ENCODE measurements at places on chromosomes 2 and 18.

DNA sequence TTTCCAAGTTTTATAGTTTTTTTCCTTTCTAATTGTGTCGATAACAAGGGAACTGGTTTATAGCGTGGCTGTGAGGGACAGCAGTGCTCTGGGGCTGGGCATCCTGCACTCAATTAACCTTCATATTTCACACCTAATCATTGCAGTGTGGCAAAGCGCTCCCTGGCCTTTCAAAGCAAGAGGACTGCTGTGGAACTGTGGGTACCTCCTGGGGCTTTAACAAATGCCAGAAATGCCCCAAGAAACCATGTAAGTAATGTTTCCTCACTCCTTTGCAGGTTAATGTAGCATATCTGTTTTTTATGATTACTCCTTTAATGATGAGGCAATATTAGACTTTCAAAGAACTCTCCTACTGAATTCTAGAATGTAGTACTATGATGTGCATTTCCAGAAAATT is 259.0 kb upstream of the RASGRP3 start:
- no peak for DNase-seq

DNA sequence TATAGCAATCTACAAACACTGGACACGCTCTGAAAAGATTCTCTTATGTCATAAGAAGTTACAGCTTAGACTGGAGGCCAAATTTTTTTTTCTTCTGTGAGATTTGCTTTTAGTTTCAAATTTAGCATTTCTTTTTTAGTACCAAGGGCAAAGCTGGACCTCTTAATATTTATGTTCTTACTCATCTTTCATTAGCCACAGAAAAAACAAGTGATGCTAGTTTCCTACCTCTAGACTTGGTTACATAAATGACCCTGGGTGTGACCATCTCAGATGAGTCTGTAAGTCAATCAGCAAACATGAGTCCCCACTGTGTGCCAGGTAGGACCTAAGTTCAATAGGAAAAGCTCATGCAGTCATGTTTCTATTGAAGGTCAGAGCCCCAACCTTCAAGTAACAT is 94.4 kb downstream of the MEP1B start:
- DNase-seq = no peak

GRCh38 chr2:195451160-195451559 is 205.9 kb upstream of the SLC39A10 start:
- DNase-seq = no peak

DNA sequence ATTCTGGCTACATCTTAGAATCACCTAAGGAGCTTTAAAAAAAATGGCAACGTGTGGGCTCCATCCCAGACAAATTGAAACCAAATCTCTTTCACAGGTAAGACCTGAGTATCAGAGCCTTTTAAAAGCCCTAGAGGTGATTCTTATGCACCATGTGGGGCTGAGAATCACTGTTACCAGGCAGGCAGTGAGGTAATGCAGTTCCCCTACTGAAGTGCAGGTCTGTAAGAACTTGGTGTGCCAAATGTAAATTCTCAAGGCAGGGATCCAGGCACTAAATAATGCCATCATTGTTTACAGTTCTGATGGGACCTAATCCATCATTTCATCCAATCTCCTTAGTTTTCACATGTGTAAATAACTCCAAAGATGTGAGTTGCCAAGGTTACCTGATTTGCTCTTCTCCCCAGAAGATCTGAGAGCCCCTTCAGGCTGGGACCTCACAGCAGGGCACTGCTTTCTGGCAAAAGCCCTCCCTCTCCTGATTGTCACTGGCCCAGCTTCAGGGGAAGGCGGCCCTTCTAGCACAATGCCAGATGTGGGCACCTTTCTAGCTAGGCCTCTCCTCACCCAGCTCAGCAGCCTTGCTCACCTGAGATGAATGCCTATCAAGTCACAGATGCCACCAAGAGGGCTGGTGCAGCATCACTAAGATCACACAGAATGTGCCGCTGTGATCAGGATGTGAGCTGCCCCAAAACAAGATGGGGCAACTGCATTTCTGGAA is 73.6 kb upstream of the RGPD5 start:
- DNase-seq = no peak

DNA sequence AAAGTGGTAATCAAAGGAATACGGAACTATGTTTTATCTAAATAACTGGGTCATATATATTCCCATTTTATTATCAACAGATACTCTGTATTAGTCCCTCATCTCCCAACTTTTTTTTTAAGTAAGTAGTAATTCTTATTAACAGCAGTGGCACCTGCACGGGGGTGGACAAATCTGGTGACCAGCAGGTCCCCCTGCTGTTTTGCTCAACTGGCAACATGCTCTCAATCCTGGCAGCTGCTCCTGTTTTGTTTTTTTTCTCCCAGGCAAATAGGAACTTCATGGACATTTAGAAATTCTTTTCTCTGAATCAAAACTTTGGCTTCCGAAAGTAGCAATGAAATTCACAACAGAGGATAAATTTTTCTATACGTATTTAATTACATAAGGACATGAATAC is 193.5 kb downstream of the SS18 start:
- no peak for DNase-seq

DNA sequence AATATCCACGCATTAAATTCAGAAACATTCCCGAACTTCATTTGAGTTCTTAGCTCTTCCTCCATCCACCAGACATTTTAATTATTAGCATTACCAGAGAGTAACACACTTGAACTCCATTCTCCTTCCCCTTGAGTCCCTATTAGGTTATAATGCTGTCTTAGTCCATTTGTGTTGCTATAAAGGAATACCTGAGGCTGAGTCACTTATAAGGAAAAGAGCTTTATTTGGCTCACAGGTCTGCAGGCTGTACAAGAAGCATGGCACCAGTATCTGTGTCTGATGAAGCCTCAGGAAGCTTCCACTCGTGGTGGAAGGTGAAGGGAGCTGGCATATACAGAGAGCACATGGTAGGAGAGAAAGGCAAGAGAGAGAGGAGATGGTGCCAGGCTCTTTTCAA is 25.4 kb downstream of the TBC1D8 start:
- no peak for DNase-seq

GRCh38 chr18:80046011-80046410 is 11.8 kb downstream of the RBFA start:
- DNase-seq = no peak

DNA sequence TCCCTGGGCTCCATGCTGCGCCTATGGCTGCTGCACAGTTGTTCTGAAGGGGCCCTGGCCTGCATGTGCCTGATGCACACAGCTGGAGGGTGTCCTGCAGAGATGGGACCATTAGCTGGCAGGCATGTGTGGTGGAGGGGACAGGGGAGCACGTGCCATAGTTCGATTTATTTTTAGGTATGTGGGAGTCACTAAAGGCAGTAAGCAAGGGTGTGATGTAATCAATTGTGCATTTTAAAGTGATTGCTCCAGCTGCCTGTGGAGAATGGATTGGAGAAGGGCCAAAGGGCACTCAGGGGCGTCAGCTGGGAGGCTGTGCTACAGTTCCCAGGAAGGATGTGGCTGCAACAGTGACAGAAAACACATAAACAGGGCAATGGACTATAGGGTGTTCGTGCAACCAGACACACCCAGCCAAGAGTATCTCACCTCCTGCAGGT is 205.1 kb downstream of the ARL4C start:
- DNase-seq = no peak

GRCh38 chr18:6561420-6561861 is 146.7 kb upstream of the L3MBTL4 start:
- DNase-seq = no peak

DNA sequence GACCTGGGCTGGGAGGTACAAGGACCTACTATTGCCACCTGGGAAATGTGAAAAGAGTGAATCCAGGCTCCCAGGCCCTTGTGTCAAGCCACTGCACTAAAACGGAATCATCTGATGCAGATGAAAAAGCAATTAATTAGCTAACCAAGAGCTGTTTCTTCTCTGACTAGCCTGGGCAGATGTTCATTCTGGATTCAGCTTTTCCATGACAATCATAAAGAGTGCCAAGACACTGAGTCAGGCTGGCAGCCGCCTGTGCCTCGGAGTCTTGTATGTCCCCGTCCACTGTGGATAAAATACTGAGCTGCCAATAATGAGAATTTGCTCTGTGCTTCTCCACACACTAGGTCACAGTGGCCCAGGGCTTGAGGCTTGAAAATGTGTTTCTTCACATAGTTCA is 21.7 kb upstream of the LCLAT1 start:
- DNase-seq = no peak

DNA sequence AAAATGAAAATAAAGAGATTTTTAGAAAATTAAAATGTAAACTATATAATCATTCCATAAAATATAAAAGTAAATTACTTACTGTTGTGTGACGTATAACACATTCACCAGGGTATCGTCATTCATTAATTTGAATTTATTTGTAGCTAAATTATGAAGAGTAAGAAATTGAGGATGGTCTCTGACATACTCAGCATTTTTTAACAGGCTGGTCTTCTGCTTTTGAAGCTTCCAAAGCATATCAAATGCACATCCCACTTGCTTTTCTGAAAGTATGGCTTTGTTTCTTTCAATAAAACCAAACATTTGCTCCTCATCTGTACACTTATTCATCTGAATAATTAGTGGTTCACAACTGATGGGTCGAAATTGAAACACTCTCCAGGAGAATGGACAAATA is 2.1 kb downstream of the FASTKD1 start:
- no peak for DNase-seq

DNA sequence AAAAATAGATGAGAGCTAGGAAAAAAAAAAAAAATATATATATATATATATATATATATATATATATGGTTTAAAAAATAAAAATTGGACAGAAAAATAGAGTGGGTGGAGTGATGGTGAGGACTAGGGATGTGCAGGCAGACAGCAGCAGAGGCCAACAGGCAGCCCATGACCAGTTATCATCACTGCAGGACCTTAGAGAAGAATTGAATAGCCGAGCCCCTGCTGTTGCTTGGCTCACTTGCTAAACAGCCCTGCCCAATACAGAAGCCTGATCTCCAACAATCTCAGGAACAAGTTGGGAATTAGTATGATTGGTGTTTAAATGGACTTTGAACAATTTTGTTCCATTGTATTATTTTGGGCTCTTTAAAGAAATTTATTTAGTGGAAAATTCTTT is 967.5 kb upstream of the PIK3C3 start:
- DNase-seq = no peak

DNA sequence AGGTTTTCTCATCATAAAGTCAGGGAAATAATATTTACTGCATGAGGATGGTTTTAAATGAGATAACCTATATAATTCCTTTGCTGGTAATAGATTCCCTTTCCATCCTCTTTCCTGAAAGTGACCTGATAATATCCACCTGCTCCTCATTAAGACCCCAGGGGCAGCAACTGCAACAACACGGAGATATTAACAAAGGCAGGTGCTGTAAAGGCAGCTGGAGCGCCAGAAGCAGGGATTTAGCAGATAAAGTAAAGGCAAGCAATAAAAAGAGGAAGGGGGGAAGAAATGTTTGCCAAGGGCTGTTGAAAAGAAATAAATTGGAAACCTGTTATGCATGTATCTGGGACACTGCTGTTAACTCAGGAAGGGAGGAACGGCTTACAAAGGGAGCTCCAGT is 472.6 kb upstream of the KLHL29 start:
- DNase-seq = no peak

GRCh38 chr18:75360215-75360614 is 67.3 kb downstream of the SMIM21 start:
- DNase-seq = no peak

GRCh38 chr2:16425462-16426336 is 239.9 kb downstream of the CYRIA start:
- DNase-seq = no peak

GRCh38 chr18:24108641-24109040 is 30.2 kb upstream of the CABYR start:
- DNase-seq = no peak

DNA sequence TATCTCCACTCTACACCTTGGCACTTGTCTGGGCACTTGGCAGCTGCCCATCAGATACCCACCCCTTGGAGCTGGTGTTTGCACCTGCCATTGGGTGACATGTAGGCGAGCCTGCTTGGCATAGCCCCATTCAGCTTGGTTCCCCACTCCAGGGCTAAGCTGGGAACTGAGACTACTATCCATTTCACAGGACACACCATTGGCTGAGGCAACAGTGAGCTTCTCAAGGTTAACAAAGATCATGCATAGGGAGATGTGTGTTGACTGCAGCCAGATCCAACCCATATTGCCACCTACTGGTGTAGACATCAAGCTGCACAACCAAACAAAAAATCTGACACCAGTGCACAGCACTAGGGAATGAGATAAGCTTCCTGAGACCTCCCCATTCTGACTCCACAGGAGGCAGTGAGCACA is 1389.8 kb upstream of the TMEFF2 start:
- DNase-seq = peak; percentile 24

DNA sequence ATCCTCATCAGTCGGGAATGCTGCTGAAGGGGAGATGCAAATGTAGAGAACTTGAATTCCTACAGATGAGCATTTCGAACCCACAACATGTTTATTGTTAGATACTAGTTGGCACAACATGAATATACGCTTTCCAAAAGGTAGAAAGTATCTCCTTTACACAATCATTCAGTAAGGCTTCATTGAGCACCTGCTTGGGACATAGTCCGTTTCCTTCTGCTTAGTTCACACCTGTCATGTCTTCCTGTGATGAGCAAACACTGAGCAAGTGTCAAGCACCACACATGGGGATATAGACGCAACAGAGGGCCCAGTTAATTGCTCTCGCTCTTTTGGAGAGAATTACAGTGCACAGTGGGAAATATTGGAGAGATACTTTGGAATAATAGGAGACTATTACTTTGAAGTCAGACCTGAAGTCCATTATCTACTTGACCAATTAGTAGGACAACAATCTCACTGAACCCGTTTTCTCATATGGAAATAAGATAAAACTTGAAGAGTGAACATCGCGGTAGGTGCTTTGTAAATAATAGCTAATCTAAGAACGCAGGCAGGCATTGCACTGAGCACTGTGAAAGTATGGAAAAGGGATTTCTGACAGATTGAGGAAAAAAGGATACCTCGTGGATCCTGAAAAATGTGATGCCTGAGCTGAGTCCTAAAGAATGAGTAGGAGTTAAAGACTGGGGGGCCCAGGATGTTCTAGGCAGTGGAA is 1.2 kb downstream of the CPSF3 start:
- DNase-seq = no peak

GRCh38 chr2:189685540-189686229 is 11.2 kb downstream of the ANKAR start:
- DNase-seq = peak; percentile 15

- no peak for DNase-seq
These were observed 30.2 kb upstream of the IL1R2 start for GRCh38 chr2:101961338-101962191.

GRCh38 chr2:146931109-146931508 is 913.7 kb upstream of the ACVR2A start:
- no peak for DNase-seq

GRCh38 chr18:31245820-31246219 is 72.1 kb upstream of the DSG1 start:
- no peak for DNase-seq

GRCh38 chr2:143856978-143857377 is 662.9 kb downstream of the ZEB2 start:
- no peak for DNase-seq

- no peak for DNase-seq
These were observed 34.4 kb downstream of the VPS54 start for GRCh38 chr2:63984606-63985359.

GRCh38 chr2:190649035-190649797 is at the start of gene NAB1:
NAB1 (plus strand) TSS chr2:190649083; CDS start chr2:190659177, 10,094 bp downstream.
- no peak for DNase-seq

All from KG1 (cell line).